ENCODE measurements at places on chromosomes 7 and 10.

- DNase-seq = no peak
Observed at GRCh38 chr10:90344226-90344625, 513.6 kb downstream of the HTR7 start.

GRCh38 chr7:85018498-85018897 is 168.4 kb downstream of the SEMA3D start:
- no peak for DNase-seq

DNA sequence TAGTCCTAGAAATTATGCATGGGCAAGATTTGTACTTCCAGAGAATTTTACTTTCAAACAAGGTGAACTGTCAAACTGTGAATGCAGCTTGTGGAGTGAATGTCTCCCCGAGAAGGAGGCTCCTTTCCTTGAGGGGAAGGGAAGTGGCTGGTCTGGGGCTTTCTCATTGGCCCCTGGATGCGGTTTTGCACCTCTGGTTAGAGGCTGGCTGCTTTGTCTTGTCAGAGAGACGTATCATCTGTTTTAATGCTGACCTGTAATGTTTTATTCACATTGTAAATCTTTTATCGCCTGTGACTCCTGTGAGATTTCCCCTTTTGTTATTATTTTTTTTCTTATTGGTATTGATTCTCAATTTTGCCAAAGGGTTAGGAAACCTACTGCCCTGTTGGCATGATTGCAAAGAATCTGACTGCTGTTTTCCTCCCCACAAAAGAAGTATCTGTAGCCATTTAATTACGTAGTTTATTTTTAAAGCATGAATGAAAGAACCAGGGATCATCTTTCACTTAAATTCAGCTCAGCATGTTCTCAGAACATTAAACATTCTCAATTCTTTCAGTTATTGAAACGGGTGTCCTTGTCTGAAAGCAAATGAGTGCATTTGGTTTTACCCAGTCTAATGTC is 238.3 kb upstream of the NFE2L3 start:
- no peak for DNase-seq

- DNase-seq = no peak
Observed at GRCh38 chr10:123250640-123251039, 96.4 kb downstream of the BUB3 start.

GRCh38 chr7:24946467-24946866 is 33.5 kb downstream of the OSBPL3 start:
- DNase-seq = no peak

DNA sequence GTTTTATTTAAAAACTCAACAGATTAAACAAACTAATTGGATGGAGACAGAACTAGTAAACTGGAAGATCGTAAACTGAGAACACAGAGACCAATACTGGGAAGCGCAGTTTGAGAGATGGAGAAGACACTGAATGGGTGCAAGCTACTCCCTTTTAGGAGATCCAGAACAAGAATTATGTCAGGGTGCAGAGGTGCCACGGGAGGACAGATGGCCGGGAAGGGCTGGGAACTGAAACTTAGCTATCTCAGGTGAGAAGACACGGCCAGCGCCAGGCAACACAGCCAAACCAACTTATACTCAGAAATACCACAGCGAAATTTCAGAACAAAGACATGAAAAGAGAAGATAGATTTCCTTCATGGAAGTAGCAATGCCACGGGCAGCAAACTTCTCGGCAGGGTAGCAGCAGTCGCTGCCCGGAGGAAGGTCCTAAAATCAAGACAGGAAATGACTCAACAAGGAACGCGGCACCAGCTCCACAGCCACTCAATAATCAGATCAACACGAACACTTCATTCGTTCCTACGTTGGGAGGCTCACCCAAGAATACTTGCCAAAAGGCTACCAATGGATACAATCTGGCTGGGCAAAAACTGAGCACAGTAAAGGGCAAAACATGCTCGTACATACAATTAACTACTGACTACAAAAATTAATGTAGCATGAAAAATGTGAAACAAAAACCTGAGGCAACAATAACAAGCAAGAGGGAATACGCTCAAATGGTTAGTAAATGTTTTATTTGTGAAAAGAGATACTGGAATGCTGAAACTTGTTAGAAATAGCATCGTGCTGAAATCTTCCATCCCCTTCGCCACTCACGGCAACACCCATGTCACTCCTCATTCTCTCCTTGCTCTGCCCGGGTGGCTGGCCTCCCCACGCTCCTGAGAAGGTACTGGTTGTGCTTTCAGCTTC is 2.2 kb upstream of the LRRC27 start:
- DNase-seq = no peak

- no peak for DNase-seq
Observed at GRCh38 chr7:139909379-139910050, 80.5 kb downstream of the TBXAS1 start.

DNA sequence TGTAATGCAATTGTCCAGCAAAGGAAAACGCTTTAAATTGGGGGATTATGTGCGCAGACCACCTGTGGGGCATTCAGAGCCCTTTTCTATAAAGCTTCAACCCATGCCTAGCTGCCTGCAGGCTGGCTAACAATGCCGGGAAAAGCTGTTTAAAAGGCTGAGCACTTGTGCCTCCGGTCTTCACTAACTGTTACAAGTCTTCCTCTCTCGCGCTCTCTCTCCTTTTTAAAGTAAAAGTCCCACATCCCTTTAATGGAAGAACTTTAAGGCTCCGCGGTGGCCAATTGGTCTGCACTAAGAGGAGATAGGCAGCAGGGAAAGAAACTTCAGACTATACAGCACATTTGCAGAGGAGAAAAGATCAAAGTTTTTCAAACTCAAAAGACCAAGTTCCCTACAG is 4.6 kb downstream of the FZD8 start:
- no peak for DNase-seq

DNA sequence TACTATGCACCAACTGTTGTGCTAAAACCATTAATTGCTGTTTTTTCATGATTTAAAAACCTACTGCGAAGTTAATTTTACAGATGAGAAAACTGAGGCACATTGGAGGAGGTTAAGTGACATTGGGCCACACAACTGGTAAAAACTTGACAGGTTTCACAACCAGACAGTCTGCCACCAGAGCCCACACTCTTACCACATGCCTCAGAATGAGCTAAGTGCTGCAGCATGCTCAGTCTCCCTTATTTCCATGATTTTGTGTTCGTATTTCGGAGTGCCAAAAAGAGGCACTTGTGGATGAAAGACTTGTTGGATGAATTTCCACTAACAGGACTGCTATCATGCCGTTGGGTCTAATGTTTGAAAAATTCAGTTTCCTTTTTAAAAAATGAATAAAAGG is 77.4 kb downstream of the PCLO start:
- no peak for DNase-seq

GRCh38 chr7:3762146-3762831 is 461.2 kb downstream of the SDK1 start:
- no peak for DNase-seq

DNA sequence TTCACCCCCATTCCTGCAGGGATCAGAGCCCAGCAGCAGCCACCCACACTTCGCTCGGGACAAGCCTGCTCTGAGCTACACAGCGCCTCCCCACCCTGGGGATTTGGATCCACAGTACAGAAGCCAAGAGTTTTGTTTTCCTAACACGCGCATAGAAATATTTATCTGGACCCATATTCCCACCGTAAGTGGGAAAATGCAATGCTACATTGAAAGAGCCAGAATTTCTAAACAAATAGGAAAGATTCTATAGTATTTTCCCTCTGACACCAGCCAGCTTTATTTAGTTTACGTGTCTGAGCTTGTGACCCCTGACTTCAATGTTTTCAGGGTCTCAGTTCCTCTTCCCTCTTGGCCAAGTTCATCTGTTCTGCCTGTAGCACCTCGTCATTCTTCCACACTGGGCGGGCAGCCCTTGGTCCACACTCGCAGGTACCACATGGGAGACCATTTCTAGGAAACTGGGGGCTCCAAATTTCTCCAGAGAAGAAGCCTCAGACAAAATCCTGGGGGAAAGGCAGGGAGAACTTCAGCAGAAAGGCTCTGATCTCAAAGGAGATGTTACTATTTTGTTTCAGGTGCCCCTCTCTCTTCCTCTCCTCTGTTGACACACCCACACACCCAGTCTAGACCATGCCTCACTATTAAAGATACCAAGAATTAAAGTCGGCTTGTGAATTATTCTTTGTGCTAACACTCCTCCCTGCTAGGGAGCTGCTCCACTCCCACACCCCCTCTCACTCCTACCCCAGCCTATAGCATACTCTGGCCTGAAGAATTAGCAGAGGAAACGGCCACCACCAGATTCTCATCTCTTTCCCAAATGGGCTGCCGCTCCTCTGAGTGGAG is 116.0 kb upstream of the PCGF5 start:
- no peak for DNase-seq

- DNase-seq = peak; percentile 4
Observed at GRCh38 chr7:104156842-104157277, 51.0 kb downstream of the ORC5 start.

DNA sequence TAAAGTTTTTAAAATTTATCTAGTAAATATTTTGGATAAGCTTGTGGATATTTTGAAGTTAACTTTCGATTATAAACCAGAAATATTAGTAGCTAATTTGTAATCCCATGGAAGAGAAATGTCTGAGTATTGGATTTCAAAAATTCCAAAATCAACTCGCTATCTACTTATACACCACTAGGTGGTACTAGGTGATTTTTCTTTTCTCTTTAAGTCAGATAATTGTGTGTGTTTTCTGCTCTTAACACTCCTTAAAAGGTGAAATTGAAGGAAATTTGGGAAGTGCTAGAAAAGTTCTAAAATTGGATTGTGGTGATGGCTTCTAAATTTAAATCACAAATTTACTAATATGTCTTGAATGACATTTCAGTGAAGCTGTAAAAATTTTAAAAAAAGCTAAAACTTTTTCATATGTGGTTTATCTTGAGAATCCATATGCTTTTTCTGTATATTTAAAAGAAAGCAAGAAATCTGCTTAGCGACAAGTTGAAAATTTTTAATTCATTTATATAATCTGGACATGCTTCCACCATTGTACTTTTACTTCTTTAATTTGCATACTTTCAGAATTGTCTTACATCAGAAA is 90.2 kb downstream of the IPMK start:
- peak; percentile 30 for DNase-seq

DNA sequence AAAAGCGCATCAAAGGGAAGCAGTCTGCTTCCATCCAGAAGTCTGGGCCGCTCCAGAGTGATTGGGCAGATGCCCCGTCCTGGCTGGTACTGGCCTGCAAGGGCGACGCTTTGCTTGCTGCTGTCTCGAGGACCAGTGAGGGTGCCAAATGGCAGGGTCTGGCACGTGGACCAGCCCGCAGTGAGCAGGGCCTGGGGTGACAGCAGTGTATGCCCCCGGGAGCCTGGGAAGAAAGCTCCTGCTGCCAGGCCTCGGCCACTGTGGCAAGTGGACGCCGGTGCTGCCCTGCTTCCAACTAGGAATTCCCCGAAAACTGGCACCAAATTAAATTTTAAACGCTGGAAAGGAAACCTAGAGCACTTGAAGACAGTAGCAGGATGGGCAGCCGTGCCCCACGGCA is 357.0 kb upstream of the MKI67 start:
- DNase-seq = no peak
